ENCODE measurements at places on chromosomes 6 and 20. TPM values are rescaled to one million over a fixed set of nuclear protein-coding genes. Genes with fewer than 3 reads are reported as not detected.

VSX1 gene
- 0.59 TPM for total RNA-seq

DNA sequence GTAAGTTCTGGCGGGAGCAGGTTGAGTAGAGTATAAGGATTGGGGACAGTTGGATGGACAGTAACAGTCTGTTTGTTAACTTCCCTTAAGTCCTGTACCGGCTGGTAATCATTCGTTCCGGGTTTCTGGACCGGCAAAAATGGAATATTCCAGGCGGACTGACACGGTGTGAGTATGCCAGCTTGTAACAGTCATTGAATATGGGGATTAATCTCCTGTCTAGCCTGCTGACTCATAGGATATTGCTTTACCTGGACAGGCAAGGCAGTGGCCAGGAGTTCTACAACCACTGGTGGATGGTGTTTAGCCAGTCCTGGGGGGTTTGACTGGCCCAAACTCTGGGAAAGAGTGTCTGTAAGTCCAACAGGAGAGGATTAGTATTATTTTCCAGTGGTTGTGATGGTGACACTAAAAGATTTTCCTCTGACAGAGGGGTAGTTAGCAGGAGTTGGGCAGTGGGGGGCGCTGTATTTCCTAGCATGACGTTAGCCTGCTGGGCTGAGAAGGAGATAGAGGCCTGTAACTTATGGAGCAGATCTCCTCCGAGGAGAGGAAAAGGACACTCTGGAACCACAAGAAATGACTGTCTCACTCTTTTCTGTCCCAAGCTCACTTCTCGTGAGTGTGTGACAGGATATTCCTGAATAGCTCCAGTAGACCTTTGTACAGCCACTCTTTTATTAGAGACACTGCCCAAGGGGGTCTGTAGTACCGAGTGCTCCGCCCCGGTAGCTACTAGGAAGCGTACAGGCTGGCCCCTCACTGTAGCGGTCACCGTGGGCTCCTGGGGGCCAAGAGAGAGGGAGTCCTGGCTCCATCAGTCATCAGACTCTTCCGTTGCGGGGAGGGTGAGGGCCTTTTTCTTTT is 152.2 kb downstream of the TRIM27 start:
- DNase-seq: no peak

CDH26 gene
- 0.99 TPM for total RNA-seq

GRCh38 chr6:71471718-71472117 is 183.1 kb downstream of the OGFRL1 start:
- no peak for DNase-seq

BANF2 gene
- not detected for total RNA-seq

Measured in spinal cord (tissue), 10 donors.